Fibroblast of skin of scalp (primary cell): ENCODE measurements at places on chromosomes 5 and 9.

DNA sequence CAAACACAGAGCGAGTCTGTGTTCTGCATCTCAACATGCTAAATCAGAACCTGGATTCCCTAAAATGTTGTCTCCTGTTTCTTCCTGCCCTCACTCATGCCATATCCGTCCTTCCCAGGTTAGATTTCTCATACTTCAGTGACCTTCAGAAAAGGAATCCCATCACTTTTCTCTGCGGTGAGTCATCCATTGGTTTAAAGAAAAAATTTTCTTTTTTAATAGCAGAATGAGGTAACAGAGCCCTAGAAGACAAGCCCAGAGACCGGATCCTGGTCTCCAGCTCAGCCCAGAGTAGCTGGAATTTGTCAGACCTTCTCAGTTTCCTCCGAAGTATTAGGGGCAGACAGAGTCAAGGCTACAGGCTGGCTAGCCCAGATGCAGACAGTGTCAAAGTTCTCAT, 143.2 kb upstream of the DMRT1 start:
- DNase-seq = peak; percentile 36

- no peak for DNase-seq
These were observed 35.5 kb downstream of the TTC1 start for GRCh38 chr5:160044391-160044804.

DNA sequence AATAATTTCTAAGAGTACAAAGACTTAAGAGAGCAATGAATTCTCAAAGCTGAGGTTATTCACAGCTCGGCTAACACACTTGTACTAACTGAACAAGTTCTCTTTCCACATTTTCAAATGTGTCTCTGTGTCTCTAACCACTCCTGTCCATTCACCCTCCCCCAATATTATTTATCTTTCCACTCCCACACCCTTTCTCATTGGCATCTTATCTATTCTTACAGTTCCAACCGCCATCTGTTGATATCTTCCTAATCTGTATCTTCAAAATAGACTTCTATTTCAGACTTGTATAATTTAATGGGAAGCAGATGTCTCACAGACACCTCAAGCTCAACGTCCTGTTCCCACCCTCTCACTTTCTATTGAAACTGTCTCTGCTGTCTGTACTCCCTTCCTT, 205.9 kb downstream of the ANXA1 start:
- no peak for DNase-seq

GRCh38 chr5:143402553-143403333, 743 bp downstream of the NR3C1 start:
- peak; percentile 40 for DNase-seq

GRCh38 chr5:170254056-170254455, 21.3 kb downstream of the C5orf58 start:
- no peak for DNase-seq

- DNase-seq = no peak
These were observed 317.7 kb downstream of the PDE4D start for GRCh38 chr5:59575648-59576445.
